ENCODE measurements at places on chromosomes 2 and 18.

GRCh38 chr2:55839182-55839819, 84.3 kb downstream of the EFEMP1 start:
- DNase-seq: peak; percentile 86

DNA sequence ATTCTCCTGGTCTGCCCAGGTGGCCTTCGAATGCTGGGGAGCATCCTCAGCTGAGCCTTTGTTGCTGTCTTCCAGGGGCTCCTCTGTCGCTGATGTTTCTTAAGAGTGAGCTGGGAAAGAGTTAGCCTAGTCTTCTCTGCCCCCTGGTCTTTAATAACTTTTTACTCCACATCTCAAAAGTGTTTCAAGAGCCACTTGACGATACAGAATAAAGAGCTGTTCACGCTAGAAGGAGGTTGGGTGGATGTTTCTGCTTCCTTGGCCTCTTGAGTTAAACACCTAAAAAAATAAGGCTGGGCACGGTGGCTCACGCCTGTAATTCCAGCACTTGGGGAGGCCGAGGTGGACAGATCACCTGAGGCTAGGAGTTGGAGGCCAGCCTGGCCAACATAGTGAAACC, 2.8 kb upstream of the BUB1 start:
- no peak for DNase-seq

DNA sequence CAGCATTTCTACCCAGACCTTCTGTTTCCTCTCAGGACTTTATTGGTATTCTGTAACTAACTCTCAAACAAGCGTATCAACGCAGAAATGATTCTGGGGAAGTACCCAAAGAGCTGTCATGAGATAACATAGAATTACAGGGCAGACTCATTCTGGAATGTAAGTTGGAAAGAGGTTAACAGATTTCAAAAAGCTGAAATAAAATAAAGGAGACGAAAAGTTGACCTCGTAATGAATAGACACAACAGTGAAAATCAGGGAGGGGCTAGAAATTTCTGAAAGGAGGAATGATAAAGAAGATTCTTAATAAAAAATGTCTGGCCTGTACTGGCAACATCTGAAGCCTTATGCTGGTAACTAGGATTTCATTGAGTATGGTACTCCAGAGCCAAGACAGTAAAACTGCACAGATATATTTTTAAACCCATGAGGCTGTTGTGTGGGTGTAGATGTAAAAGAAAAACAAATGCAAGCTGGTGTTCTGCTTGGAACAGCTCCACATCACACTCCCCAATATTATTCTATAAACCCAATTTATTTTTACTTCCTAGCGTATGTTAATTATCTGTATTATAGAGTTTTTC, 23.9 kb downstream of the RBMS1 start:
- DNase-seq: no peak

GRCh38 chr18:50694147-50694546, 125.7 kb downstream of the MRO start:
- DNase-seq: no peak

DNA sequence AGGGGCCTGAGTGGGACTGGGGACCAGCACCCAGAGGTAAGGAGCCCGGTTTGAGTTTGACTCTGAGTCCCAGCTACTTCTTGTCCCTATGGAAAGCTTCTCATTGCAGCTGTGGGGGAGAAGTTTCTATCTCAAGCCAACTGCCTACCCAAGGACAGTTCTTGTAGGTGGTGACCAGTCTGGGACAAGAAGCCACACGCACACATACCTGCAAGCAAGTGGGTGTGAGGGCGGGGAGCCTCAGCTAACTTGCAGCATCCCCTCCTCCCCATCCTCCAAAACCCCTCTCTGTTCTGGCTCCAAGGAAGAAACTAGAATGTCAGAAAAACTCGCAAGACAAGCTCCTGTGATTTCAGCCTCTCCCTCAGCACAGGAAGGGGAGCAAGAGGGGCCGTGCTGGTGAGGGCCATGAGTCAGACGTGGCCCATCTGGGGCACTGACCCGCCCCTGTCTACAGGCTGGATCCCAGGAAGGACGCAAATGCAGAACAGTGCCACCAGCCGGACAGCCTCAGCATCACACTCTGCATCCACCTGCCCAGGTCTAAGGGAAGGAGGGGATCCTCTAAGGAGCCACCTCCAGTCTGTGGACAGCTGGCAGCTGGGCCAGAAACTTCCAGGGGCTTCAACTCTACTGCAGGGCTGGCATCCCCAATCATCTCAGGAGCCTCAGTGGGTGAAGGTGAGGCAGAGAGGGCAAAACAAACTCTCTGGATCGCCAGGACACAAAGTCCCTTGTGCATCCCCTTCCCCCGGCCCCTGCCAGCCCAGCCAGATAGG, 103.4 kb downstream of the TNS1 start:
- DNase-seq: no peak

- DNase-seq: no peak
Measured at GRCh38 chr2:240636563-240637115, 11.4 kb downstream of the GPR35 start.

DNA sequence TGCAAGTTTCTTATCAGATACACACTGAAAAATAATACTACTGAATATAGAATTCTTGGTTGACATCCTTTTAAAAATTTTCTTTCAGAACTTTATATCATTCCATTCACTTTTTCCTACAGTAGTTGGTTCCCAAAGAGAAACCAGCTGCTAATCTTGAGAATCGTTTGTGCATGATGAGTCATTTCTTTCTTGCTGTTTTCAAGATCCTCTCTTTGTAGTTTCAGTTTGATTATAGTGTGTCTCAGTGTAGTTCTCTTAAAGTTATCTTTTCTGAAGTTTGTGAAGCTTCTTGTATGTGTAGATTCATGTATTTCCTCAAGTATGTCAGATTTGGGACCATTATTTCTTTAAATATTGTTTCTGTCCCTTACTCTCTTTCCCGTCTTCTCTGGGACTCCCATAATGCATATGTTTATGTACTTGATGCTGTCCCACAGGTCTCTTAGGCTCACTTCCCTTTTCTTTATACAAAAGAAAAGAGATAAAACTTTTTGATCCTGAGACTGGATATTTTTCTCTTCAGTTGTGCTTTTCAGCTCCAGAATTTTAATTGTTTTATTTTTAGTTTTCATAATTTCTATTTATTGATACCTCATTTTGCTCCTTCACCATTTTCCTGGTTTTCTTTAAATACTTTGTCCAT, 801.0 kb downstream of the TDRD15 start:
- no peak for DNase-seq
